Hematopoietic multipotent progenitor cell treated with erythropoietin and hydrocortisone succinate and interleukin-3 and kit ligand, for 4 days (in vitro differentiated cells): ENCODE measurements at places on chromosomes 12 and 14.

- no peak for DNase-seq
Measured at GRCh38 chr12:90851800-90852718, 102.9 kb downstream of the CCER1 start.

DNA sequence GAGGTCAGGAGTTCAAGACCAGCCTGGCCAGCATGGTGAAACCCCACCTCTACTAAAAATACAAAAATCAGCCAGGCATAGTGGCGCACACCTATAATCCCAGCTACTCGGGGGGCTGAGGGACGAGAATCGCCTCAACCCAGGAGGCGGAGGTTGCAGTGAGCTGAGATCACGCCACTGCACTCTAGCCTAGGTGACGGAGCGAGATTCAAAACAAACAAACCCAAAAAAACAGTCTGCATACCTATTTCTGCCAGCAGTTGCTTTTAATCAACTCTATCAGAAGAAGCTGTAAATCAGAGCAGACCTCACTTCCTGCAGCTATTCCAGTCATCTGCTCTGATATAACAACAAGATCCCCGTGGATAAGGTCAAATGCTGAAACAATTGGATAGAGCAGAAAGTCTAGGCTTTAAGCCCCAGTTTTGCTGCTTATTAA lies 50.5 kb downstream of the LIMA1 start:
- DNase-seq: no peak

- no peak for DNase-seq
Measured at GRCh38 chr12:25404955-25405354, 148.1 kb downstream of the LMNTD1 start.

- DNase-seq: no peak
Measured at GRCh38 chr14:41570415-41571155, 36.1 kb upstream of the LRFN5 start.

DNA sequence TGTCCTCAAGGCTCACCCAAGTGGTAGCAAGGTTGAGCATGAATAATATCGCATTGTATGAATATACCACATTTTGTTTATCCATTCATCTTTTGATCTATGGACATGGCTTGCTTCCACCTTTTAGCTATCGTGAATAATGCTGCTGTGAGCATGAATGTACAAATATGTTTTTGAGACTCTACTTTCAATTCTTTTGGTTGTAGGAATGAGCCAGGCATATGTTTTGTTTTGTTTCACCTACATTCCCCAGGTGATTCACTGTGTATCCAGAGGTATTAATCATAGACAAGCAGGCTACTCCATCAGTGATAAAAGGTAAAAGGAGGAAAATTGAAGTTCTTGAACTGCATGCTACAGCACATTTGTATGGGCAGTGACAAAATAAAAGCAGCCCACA lies 35.8 kb downstream of the CDKL1 start:
- DNase-seq: no peak

DNA sequence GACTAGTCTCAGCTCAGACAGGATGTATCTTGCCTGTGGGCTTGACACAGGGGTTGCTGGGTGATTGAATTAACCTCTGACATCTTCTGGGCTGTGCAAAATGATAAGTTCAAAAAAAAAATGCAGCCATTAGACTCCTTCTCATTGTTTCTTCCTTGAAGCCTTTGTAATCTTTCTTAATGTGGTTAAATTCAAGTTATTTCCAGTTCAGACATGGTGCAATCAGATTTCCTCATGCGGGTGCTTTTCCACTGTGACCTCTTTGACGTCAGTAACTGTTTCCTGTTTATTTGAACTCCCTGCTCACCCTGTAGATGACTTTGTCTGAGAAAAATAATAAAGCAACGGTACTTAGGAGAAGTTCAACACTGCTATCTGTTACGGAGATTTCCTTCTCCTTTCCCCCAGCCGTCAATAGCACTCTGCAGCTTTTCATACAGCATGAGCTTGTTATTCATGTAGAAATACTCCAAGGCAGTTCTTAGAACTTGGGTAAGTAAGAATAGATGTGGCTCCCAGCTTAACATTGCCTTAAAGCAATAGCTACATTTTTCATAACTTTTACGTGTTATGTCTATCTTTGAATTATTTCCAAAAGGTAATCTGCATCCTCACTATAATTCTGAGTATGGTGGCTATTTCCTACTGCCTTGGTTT lies 155.5 kb downstream of the PRKCH start:
- peak; percentile 94 for DNase-seq

GRCh38 chr12:12190087-12190809 lies 76.6 kb downstream of the LRP6 start:
- peak; percentile 58 for DNase-seq

- DNase-seq: peak; percentile 32
Measured at GRCh38 chr12:75481774-75482173, 1.2 kb downstream of the GLIPR1 start.

- no peak for DNase-seq
Measured at GRCh38 chr12:69067713-69068112, 134.7 kb upstream of the CPM start.

DNA sequence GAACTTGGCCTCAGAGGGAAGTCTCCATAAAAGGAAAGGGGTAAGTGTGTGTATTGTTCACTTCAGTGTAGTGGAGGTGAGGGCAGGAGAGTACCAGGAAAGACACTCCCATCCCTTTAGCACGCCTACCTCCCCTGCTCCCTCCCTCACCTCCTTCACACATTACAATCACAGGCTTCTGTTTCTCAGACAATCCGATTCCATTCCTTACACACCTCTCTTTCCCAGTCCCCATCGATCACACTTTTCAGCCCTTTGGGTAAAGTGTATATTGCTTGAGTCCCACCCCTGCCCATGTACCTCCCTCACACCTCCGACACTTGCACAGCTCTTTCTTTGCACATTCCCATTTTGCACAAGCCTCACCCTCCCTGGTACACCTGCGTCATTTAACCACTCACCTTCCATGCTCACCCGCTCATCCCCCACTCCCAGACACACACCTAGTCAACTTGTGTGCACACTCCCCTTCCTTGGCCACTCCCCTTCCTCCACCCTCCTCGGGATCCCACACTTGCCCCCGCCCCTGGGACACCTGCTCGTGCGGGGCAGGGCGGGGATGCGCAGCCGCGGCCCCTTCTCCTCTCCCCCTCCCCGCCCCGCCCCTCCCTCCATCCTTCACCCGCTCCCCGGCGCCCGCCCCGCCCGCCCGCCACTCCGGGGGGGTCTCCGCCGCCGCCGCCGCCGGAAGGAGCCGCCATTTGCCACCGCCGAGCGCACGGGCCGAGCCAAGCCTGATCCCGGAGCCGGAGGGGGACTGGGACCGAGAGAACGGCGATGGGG lies at the start of gene MARCHF9:
Gene MARCHF9 (plus strand): TSS at position 693 of the 783 bp plus-strand sequence. CDS start 426 bp downstream, outside the sequence.
- DNase-seq: peak; percentile 77

DNA sequence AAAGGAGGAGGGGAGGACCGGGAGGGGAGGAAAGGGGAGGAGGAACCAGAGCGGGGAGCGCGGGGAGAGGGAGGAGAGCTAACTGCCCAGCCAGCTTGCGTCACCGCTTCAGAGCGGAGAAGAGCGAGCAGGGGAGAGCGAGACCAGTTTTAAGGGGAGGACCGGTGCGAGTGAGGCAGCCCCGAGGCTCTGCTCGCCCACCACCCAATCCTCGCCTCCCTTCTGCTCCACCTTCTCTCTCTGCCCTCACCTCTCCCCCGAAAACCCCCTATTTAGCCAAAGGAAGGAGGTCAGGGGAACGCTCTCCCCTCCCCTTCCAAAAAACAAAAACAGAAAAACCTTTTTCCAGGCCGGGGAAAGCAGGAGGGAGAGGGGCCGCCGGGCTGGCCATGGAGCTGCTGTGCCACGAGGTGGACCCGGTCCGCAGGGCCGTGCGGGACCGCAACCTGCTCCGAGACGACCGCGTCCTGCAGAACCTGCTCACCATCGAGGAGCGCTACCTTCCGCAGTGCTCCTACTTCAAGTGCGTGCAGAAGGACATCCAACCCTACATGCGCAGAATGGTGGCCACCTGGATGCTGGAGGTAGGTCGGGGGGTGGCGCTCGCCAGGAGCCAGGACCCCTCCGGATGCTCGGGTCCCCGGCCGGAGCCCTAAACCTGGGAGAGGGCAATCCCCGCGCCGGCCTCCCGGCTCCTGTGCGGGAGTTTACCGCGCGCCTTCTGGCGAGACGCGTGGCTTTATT lies at the start of gene CCND2:
Gene CCND2 (plus strand): TSS at position 111 of the 744 bp plus-strand sequence. CDS start 279 bp downstream, at position 390.
- DNase-seq: peak; percentile 97

GRCh38 chr12:90058704-90059103 lies 350.1 kb upstream of the ATP2B1 start:
- DNase-seq: no peak

- peak; percentile 8 for DNase-seq
Measured at GRCh38 chr14:55846826-55847446, 266.9 kb downstream of the KTN1 start.

GRCh38 chr12:879641-880040 lies 69.9 kb downstream of the RAD52 start:
- no peak for DNase-seq
